ENCODE measurements at places on chromosomes 4 and X.

DNA sequence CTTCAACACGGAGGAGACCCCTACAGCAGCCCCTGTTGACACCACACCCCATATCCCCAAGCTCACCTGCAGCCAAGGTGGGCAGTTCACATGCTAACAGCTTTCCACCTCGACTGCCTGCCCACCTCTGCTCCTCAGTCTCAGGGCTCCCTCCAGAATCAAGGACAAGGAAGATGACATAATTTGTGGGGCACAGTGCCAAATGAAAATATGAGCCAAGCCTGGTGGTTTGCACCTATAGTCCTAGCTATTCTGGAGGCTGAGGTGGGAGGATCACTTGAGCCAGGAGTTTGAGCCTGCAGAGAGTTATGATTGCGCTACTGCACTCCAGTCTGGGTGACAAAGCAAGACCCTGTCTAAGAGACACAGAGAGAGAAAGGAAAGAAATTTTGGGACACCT, 516.3 kb downstream of the BCOR start:
- DNase-seq = no peak

DNA sequence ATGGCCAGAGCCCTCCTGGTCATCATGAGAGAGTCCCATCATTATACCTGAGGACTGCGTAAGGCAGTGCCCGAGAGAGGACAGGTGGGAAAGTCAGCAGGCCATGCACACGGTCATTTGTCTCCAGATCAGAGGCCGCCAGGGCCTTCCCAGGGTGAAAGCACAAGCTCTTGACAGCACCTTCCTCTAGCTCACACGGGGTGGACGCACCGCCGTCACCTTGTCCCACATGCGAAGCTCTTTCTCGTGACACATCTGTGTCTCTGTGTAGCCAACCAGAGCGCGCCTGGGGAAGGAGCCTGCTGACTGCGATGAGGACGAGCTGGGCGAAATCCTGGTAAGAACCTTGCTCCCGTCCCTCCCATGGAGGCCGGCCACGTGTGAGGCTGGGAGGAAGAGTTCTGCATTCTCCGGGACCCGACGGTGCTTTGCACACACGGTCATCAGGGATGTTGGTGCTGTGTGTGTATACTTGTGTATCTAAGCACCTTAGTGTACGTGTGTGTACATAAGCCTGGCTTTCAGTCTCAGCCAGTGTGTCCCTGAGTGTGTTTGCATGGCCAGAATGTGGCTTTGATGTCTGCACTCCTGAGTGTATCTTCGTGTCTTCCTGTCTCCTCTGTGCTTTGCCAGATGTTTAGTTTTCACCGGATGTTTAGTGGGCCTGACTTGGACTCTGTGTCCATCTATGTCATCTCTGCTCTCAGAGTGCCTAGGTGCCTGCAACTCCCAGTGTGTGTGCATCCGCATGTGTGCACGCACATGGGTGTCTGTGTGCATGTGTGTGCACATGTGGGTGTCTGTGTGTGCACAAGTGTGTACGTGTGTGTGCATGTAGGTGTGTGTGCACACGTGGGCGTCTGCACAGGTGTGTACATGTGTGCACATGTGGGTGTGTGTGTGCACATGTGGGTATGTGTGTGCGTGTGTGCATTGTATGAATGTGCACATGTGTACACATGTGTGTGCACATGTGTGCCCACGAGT, 15.1 kb downstream of the ATP5ME start:
- no peak for DNase-seq

- no peak for DNase-seq
Measured at GRCh38 chr4:184350964-184351363, 123.4 kb downstream of the IRF2 start.

GRCh38 chrX:103309860-103310554, 783 bp downstream of the BEX2 start:
- DNase-seq = peak; percentile 35

- DNase-seq = no peak
Measured at GRCh38 chr4:143311924-143312323, 24.8 kb upstream of the GAB1 start.

DNA sequence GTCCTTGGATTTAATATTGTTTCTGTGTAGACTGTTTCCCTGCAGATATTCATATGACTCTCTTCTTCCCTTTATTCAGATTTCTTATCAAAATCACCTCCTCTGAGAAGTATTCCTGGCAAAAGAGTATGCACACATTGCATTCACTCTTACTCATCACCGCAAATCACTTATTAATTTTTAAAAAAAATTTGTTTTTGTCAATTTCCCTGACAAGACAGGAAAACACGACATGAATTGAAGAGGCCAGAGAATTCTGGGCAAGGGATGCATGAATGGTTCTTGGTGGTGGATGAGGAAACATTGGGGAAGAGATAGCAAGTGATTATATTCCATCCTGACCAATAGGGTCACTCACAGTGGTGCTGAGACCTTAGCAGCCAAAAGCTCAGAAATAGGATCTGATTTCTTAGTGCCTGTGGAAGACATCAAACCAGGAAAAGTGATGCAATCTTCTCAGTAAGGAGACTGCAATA, 522.5 kb upstream of the AGA start:
- DNase-seq = no peak

DNA sequence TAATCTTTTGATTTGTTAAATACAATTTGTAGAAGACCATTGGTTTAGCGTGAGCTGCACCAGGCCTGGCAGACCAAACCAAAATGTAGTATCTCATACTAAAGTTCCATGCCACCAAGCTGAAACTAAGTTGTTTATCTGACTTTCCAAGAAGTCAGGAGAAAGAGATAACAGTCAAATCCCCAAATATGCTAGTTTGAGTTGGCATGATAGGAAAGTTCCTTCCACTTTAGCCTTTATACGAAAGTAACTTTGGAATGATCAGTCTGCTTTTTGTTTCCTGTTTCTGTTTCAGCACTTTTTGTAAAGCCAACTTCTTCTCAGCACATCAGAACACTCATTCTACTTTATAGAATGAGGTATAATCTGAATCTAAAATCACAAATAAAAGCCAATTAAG, 449.2 kb downstream of the GRXCR1 start:
- no peak for DNase-seq

DNA sequence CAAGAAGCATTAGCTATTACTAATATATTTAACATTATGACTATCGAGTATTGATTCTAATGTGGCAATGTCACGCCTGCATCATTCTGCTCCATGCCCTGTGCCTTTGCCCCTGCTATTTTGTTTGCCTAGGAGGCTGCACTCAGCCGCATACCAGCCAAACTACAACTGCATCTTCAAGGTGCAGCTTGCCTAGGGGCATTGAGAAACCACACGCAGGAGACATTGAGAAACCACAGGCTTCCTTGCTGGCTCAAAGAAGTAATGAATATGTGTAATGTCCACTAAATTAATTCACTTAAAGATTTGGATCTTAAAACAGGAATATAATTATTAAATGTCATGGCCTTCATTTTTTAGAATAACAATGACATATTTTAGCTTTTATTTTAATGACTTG, 683.6 kb upstream of the TENM3 start:
- no peak for DNase-seq

GRCh38 chr4:25007598-25007997, 23.1 kb downstream of the LGI2 start:
- no peak for DNase-seq

GRCh38 chr4:498328-498904, 540 bp downstream of the ZNF721 start:
- DNase-seq = no peak

DNA sequence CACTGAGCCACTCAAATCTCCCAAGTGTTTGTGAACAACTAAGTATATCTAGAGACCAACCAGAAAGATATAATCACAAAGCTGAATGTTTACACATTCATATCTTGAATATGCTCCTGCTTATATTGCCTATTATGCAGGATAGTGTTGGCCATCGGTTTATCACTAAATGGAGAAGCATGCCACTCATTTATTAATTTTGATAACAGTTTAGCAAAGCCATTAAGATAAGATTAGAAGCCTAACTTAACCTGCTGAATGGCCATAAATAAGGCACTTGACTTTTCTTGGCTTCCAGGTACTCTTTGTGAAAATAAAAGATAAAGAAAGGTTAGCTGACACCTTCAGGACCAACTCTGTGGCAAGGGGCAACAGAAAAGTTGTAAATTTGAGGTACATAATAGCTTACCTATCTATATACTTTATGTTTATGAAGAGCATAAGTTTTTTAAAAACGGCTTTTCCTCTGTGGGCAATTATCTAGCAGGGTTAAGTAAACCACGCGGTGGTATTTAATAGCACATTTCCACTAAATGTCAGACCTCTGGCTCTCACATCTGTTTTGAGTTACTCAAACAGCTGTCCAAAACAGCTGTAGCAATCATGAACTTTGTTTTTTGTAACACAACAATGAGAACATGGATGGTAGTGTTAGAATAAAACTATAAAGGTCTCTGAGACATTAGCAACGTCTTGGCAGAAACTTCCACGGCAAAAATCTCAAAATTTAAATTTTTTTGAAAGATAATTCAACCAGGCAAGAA, 58.8 kb upstream of the FTHL17 start:
- DNase-seq = no peak

- DNase-seq = no peak
Measured at GRCh38 chr4:146469022-146469421, 52.7 kb downstream of the SLC10A7 start.

GRCh38 chrX:69189576-69190371, 24.5 kb upstream of the PJA1 start:
- peak; percentile 37 for DNase-seq

DNA sequence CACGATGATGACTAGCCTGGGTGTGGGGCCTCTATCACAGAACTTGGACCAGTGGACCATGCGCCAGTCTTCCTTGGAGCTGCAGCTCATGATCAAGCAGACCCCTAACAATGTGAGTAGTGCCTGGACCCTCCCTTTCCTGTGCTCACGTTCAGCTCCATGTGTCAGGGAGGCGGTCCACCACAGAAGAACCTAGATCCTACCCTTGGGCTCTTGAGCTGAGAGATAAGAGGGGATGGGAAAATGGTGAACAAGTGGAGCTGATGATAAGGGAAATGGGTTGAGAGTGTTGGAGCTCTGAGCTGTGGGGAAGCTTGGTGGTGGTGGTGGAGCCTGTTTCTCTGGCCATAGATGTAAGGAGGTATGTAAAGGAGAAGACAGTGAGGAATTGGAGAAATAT, 13.1 kb downstream of the MED12 start:
- DNase-seq = no peak

DNA sequence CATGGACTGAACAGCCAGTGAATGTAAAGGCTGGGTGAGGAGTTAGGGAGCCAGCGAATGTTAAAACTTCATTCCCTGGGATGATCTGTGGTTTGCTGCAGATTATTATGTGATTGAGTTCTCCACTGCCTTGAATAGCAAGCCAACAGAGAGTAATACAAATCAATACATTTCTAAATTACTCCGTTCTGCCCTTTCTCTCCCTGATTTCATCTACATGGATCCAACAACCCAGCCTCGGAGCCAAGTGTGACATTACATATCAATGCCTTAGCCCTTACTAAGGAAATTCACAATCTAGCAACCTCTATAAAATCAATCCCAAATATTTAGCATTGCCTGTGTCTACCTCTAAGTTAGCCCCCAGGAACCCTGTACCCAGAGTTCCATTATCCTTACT, 11.0 kb downstream of the HSD17B13 start:
- DNase-seq = no peak

DNA sequence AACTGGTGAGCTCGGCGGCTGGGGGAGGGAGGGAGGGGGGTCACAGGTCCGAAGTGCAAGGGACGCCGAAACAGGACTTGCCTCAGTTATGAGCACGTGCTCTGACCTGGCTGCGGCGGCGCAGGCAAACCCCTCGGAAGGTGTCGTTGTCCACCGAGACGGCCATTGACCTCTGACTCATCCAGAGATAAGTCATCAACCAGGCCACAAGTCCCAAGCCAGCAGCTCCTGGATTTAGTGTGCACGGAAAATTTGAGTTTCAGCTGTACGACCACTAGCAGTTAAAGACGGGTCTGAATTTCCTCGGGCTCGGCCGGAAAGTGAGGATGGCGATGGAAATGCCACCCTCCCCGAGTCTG, 674 bp downstream of the SH3D19 start:
- DNase-seq = peak; percentile 85

DNA sequence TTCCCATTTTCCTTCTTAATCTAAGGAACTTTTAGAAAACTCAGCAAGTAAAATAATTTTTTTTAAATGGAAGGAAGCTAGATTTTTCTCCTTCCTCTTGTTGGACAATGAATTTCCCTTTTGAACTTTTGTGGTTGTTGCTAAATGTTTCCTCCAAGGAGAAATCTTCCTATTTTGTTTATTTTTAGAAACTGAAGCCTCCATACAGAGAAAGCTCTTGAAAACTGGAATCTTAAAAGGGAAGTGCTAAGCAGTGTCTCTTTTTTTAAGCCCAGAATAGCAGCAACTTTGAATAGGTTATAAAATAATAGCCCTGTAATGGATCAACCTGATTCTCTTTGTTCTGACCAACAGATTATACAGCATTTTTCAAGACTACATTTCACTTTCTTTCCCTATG, 15.1 kb upstream of the DCLK2 start:
- DNase-seq = no peak
